ENCODE measurements at places on chromosomes 13 and 19.

DNA sequence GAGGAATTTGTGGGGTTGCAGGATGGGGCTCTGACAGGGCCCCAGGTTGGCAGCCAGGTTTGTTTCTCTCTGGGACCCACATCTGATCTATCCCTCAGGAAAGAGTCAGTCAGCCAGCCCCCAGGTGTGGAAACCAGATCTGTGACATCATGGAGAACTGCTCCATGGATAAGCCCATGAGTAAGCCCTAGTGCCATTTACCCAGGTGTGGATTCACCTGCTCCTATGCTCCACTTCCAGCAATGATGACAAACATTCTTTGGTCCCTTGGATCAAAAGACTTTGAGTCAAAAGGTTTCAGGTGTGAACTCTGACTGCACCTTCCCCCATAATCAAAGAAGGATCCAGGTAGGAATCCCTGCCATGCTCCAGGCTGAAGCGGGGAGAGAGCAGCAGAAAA is 26.9 kb upstream of the IGFL4 start:
- no peak for DNase-seq

- peak; percentile 10 for DNase-seq
These were observed 50.7 kb downstream of the ZNF723 start for GRCh38 chr19:22882797-22883196.

DNA sequence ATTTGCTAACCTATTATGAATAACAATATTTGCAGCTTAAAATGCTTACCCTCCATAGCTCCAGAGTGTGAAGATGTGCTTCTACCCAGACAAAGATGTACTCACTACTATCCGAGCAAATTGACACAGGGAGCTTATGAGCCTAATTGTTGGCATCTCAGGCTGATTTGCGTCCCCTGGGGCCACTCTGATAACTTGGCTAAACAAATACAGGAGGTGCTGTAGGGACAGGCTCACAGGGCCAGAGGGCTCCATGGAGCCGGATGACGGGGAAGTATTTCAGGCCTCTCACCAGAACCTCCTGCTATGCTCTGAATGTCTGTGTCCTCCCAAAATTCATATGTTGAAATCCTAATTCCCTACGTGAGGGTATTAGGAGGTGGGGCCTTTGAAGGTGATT is 26.7 kb upstream of the C19orf12 start:
- no peak for DNase-seq

DNA sequence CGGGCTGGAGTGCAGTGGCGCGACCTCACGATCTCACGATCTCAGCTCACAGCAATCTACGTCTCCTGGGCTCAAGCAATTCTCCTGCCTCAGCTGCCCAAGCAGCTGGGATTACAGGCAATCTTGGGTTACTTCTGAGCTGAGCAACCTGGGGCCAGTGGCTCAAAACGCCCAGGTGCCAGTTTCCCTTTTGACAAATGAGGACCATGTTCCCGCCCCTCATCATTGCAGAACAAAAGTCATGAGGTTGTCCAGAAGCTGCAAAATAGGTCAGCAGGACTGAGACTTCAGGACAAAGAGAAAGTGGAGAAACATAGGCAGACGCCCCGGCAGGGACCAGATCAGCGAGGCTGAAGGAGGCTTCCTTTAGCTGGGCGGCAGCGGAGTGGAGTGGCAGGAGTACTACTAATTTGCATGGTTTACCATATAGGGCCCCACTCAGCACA is 3.3 kb upstream of the ADGRE5 start:
- no peak for DNase-seq

- DNase-seq = peak; percentile 13
These were observed 204.9 kb upstream of the KL start for GRCh38 chr13:32811297-32811800.

- no peak for DNase-seq
These were observed at the start of gene TTYH1 for GRCh38 chr19:54415208-54415900. Gene TTYH1, plus strand, starts transcription at chr19:54415464. Its CDS starts 89 bp downstream, at chr19:54415553.

GRCh38 chr19:5718037-5718578 is 1.8 kb downstream of the LONP1 start:
- DNase-seq = no peak

- no peak for DNase-seq
These were observed 7.4 kb downstream of the ZNF671 start for GRCh38 chr19:57719901-57720519.

DNA sequence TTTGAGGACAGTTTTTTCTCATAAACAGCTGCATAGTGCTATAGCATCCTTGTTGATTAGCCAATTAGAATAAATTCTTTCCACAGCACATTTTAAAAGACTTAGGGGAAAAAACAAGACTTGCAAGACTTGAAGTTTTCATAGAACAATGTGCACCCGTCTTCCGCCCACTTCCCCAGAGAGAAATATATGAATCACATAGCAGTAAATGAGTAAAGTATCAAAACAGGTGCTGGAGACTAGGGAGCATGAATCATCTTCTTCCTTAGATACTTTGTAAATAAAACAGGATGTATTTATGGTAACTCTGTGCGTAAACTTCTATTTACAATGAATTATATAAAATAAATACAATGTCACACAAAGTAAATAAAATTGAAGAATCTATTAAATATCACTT is 75.1 kb downstream of the COL4A2 start:
- no peak for DNase-seq

- DNase-seq = no peak
These were observed 644 bp upstream of the RAVER1 start for GRCh38 chr19:10333758-10334587.

DNA sequence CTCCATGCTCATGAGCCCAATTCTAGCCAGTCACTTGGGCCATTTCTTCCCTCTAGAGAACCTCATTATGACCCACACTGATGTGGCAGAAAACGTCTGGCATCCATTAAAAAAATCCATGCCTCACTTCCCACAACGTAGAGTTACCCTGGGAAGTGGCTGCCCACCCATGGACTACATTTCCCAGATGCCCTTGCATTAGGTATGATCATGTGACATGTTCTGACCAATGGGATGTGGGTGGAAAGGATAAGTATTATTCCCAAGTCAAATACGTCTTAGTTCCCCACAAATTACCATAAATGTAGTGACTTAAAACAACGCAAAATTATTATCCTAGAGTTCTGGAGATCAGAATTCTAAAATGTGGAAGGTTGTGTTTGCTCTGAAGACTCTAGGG is 47.9 kb upstream of the ZNRF4 start:
- DNase-seq = no peak

DNA sequence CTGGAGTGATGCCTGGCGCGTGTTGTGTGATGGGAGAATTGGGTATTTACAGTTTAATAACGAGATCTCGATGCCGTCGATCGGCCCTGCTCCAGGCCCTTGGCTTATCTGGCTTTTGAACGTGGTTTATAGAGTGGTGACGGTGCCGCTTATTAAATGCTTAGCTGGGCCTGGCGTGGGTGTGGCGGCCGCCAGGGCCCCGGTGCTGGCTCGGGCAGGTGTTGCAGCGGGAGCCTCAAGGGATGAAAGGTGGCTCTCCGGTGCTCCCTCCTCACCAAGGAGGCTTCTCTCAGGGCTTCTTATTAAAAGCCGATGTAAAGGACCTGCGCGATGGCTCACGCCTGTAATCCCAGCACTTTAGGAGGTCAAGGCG is 173.8 kb downstream of the KDM4B start:
- no peak for DNase-seq

- no peak for DNase-seq
These were observed 104.7 kb downstream of the MYCBP2 start for GRCh38 chr13:77222000-77222690.

All from right renal pelvis (tissue), 4 donors.